CD4-positive, alpha-beta T cell treated with Interferon gamma for 1 hour (primary cell): ENCODE measurements at places on chromosomes 2 and 18.

DNA sequence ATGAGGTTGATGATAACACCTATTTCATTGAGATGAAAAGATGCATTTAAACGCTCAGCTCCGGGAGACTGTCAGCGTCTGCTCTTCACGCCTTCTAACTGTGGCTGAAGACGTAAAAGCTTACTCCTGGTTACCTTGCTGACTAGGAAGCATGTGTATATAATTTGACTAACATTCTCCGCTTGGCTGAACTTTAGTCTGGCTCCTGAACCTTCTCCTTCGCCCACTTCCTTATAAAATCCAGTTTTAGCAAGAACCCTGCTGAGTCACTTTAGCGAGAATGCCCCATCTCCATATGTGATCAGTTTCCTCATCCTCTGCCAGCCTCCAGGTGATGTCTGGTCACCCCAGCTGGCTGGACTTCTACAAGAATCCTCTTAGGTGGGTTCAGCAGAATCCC lies 12.7 kb upstream of the CREG2 start:
- DNase-seq, result no peak

DNA sequence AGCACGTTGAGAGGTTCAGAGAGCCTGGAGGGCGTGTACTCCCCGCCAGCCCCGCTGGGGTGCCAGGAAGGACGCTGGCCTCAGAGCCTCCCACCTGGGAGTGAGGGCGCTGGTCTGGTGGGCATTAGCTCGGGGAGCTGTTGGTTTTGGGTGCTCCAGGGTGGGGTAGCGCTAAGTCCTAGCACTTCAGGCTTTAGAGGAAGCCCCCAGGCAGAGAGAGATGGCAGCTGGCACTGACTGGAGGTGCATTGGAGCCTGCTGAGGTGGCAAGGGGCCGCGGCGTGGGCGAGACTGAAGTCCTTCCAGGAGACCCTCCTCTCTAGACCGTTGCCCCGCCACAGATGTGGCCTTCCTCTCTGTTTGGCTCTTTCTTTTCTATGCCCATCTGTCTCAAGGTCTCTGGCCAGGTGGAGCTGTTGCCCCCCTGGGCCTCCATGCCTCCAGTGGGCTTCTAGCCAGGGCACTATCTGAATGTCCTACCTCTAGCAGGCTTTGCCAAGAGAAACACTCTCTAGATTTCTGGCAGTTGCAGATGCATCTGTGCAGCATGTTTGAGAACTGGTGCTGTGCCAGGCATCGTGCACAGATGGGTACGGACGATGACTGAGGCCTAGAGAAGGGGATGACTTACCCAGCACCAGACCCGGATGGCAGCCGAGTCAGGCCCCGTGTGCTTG lies 6.6 kb downstream of the CAPN10 start:
- no peak for DNase-seq

DNA sequence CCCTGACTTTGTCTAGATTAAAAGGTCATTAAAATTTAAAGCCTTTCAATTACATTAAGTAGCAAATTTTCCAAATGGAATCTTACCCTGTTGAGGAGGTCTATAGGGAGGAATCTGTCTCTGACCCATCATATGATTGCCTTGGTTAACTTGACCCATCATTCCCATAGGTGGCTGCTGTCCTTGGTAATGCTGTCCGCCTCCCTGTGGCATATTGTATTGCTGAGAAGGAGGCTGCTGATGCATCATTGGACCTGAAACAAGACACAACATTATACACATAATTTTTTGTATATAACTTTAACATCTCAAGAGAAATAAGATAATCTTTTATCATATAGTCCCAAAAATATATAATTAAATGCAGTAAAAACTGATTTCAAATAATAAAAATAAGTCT lies 51.2 kb downstream of the SS18 start:
- DNase-seq, result no peak

DNA sequence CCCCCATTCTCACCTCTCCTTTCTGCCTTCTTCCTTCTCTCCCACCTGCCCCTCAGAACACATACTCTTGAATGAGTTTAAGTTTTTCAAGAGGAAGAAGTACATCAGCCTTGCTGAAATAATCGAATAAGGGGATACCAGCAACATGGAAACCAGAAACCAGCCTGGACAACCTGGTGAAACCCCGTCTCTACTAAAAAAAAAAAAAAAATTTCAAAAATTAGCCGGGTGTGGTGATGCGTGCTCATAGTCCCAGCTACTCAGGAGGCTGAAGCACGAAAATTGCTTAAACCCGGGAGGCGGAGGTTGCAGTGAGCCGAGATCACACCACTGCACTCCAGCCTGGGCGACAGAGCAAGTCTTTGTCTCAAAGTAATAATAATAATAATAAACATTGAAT lies 75.0 kb upstream of the SLC1A4 start:
- DNase-seq, result no peak

DNA sequence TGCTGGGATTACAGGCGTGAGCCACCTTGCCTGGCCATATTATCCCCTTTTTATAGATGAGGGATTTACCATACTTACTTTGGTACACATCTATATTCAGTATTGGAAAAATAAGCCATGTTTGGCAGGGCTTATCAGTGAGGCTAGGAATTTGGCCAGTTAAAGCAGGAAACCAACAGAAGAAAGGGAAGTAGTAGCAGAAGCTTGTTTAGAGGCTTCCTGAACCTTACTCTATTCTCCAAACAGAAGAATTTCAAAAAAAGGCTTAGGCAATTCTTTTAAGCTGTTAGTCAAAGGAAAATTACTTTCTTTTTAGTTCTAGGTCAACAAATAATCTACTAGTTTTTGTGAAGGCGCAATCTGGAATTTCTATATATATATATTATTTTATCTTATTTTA lies 3.2 kb upstream of the GLS start:
- DNase-seq, result no peak

DNA sequence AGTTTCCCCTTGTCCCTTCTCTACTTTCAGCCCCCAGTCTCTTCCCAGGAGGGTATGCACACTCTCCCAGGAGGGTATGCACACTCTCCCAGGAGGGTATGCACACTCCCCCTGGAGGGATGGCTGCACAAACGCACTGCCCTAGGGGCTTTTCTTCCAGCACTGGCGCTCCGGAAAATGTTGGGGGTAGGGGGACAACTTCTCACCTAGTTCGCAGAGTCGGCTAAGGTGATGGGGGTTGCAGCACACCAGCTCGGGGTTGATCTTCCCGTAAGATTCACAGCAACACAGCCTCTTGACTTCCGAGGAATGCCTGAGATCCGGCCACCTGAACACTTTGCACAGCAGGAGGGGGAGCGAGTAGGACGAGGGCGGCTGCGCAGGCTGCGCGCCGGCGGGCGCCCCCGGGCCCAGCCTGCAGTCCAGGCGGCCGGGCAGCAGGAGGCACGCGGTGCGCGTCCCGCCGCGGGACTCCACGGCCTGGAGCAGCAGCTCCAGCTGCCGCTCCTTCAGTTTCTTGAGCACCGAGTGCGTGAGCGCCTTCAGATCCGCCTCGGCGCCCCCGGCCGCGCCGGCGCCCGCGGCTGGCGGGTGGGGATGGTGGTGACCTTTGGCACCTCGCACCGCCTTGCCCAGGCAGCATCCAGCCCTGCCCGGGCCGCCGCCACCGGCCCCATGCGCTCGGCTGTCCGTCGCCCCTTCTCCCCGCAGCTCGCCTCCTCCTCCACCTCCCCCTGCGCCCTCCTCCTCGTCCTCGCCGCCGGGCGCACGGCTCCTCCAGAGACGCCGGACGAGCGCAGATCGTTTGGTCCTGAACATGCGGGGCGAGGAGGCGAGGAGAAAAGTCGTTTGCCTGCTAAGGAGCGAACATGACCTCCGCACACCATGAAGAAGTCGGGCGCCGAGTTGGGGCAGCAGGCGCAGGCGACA lies 894 bp downstream of the SMAD7 start:
- peak; percentile 33 for DNase-seq

GRCh38 chr18:26566874-26567555 lies 18.7 kb upstream of the KCTD1 start:
- DNase-seq, result no peak

DNA sequence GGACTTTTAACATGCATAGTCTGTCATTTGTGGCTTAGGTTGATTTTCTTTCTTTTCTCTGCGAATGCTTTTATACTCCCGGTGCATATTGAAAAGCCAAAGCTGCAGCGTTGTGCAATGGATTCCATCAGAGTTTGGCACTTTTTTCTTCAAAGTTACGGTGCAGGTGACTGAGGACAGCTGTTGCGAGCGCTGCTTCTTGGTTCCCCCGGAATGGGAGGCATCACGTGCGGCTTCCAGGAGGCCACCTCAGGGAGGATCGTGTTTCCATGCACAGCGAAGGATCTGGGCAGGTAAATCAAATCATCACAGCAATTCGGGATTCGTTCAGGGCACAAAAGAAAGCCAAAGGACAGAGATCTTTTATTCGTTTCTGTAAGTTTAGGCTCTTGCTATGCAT lies 109.6 kb upstream of the ALKAL2 start:
- no peak for DNase-seq

DNA sequence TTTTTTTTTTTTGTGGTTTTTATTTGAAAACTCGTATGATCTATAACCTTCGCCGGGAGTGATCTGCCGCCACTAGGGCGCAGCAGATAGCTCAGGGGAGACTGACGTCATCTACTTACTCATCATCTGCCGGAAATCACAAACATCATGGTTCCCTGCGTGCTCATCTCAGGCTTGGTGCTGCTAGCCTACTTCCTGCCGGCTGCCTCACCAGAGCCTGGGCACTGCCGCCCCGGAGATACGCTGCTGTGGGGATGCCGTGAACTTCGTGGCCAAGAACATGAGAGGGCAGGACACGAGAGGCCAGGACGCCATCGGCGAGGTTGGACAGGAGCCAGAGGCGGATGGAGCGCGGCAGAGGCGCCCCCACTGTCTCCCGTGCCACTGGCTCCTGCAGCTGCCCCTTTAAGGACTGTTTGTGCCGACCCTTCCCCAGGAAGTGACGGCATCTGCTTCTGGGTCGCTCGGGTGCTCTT lies 68.8 kb downstream of the DOK6 start:
- DNase-seq, result no peak

DNA sequence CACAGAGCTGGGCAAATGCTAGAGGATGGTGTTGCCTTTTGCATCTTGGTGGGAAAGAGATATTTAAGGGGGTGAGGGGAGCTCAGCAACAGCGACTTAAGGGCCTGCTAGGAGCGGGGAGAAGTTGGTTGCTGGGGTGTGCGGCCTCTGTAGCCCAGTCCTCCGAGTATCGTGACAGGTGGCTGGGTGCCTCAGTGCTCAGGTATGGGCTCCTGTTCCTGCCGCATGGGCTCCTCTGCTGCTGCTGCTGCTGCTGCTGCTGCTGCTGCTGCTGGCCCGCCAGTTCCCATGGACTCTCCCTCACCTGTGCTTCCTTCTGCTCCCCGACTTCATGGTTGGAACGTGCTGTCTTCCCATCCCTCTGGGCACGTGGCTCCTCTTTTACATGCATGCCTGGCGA lies 22.0 kb downstream of the AGAP1 start:
- DNase-seq, result no peak

- DNase-seq, result no peak
Observed at GRCh38 chr2:21363364-21363763, 239.6 kb downstream of the TDRD15 start.

DNA sequence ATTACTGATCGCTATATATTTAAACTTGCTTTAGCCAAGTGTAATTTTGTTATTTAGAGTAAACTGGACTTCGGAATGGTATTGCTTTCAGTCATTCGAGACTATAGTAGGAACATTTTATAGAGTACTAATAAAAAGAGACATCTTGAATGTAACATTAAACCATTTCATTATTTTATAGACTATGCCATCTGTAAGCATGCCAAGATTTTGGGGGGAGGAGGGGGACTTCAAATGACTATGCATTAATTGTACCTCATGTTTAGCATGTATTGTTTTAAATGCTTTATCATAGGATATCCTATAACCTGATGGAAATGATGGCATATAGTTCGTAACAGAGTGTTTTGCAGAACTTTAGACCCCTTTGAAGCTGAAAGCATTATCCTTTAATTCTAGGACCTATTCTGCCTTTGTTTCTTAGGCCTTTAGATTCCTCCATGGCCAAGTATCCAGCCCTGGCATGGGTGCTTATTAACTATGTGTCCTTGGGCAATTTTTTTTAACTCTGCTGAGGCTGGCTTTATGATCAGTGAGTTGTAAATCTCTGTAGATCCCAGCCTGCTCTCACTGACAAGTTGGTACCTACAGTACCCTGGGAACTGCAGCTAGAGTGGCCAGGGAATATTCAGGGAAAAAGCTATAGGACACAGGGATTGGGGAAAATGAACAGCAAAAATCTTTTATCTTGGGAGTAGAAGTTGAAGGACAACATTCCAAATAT lies 93.4 kb downstream of the PARD3B start:
- DNase-seq, result no peak

DNA sequence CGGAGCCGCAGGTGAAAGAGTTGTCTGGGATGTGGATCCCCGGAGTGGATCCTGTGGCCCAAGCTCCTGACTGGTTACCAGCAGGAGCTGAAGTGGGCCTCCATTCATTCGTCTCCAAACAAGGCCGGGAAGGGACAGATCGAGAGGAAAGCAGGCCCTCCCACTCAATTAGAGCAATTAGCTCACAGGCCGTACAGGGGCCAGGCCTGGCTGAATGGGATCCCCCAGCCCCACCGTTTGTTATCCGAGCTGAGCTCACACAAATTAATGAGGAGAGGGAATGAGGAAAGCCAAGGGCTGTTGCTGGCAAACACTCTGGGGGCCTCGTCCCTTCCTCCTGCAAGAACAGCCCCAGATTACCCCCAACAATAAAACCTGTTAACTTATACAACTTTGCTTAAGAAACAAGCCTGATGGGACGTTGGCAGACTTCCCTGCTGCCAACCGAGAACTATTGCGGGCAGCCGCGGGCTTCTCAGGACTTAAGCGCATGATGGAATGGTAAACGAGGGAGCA lies 338.0 kb downstream of the BCL11A start:
- no peak for DNase-seq

GRCh38 chr2:74812787-74813590 lies 20.9 kb upstream of the HK2 start:
- DNase-seq, result no peak

- no peak for DNase-seq
Observed at GRCh38 chr2:9213477-9214051, 7.0 kb downstream of the ASAP2 start.

DNA sequence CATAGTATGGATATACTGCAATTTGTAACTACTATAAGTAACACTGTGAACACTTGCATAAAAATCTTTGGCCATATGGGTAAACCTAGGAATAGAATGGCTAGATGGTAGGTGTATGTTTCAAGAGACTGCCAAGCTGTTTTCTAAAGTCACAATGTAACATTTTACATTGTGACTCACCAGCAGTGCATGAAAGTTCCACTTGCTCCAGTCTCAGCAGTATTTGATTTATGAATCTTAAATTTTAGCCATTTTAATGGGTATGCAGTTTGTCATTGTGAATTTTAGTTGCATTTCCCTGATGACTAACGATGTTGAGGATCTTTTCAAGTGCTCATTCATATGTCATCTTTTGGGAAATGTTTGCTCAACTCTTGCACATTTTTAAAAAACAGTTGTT lies 86.1 kb downstream of the FARSB start:
- no peak for DNase-seq
